ENCODE measurements at places on chromosomes 5 and 9.

DNA sequence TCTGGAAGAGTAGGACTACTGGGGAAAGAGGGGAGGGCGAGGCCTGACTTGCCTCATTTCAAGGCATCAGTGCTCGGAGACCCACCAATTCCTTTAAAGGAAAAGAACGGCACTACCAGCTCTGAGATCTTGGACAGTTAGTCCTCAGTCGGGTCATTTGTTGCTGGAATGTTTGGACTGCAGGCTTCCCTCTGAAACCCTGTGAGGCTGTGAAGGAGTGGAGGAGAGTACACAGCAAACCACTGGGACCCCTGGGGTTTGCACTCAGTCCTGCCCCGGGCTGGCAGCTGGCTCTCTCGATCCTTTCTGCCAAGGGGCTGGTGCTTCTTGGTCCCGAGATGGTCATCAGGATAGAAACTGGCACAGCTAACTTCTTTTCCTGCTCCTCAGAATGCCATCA, 194.5 kb downstream of the TRIO start:
- no peak for DNase-seq

DNA sequence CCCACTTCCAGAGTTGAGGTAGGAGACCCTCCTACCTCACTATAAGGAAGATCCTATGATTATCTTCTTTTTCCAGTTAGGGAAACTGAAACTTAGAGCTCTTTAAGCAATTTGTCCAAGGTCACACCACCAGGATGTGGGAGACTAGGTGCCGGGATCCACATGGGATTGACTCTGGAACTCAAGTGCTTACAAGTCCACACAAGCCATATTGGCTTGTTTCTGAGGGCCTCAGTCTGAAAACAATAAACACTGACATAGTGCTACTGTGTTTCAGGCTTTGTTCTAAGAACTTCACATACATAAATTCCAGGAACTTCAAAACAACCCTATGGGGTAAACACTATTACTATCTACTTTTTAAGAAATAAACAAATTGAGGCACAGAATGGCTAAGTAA, 481.3 kb downstream of the ZSWIM6 start:
- DNase-seq: no peak

GRCh38 chr9:128007566-128008138, 26.9 kb upstream of the EEIG1 start:
- no peak for DNase-seq

DNA sequence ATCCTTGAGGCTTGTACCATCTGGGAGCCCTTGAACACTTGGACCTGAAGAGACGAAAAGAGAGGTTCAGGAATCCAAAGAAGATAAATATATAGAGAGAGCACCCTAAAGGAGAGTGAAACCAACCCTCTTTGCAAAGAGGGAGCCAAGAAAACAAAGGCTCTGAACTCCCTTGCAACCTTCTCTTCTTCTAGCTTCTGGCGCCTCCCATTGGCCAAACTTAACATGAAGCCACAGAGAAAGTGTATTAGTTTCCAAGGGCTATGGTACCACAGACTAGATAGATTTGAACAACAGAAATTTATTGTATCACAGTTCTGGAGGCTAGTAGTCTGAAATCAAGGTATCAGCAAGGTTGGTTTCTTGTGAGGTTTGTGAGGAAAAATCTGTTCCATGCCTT, 175.1 kb downstream of the HCN1 start:
- DNase-seq: no peak

DNA sequence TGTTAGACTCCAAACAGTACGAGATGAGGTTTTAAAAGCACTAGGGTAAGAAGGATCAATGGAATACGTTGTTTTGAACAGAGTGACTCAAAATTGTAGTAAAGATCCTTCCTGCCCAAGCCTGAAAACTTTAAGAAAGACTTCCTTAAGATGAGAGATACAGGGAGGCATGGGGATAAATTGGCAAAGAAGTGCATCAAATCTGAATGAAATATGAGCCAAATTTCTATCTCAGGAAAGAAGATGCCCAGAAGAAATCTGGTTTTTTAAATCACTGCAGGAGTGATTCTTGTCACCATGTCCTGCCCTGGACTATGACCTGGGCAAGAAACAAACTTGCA, 14.9 kb downstream of the FCN2 start:
- DNase-seq: no peak

- no peak for DNase-seq
Observed at GRCh38 chr9:117772960-117773359, 68.8 kb downstream of the TLR4 start.

GRCh38 chr9:98997604-98998003, 53.9 kb downstream of the COL15A1 start:
- no peak for DNase-seq

- DNase-seq: no peak
Observed at GRCh38 chr9:110897943-110898342, 140.3 kb downstream of the LPAR1 start.

GRCh38 chr9:19232823-19233194, 2.3 kb downstream of the DENND4C start:
- DNase-seq: peak; percentile 8

- no peak for DNase-seq
Observed at GRCh38 chr5:120613729-120614128, 149.6 kb downstream of the PRR16 start.

DNA sequence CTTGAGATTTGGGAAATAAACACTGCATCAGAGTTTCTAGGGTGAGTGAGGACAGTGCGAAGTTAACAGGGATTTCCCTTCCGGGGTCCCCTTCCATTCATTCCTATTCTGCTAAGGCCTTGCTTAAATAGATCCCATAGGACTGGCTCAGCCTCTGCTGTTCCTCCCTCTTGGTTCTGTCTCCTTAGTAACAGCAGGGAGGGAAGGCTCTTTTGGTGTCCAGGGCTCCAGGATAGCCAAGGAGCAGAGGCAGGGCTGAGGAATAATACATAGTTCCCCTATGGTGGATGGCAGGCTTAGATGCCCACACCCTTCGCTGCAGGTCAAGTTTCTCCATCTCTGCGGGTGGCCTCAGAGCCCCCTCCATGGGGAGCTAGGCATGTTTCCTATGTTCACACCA, 591.7 kb downstream of the ACTL7B start:
- DNase-seq: no peak

DNA sequence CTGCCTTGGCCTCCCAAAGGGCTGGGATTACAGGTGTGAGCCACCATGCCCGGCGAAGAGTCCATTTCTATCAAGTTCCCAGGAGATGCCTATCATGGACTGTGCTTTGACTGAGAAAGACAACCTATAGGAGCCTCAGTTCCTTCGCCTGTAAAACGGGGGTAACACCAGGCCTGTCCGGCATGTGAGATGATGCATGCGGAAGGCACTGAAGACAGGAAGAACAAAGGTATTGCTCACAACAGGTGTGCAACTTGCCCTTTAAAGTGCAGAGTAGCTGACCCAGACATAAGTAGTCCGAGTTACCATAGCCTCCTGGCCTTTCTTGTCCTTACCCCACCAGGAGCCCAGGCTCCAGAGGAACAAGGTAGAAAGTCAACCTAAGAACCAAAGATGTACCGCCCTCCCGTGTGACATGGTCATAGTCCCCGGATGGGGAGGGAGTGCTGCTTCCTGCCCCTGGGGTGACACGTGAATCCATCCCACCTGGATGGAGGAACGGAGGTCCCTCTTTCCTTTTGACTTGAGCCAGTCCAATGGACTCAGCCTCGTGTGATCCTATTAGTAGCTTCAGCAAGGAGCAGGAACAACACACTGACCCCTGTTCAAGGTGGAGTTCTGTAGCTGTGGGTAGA, 60.3 kb downstream of the HSPA4 start:
- no peak for DNase-seq

- no peak for DNase-seq
Observed at GRCh38 chr5:15772131-15772530, 272.2 kb downstream of the FBXL7 start.

DNA sequence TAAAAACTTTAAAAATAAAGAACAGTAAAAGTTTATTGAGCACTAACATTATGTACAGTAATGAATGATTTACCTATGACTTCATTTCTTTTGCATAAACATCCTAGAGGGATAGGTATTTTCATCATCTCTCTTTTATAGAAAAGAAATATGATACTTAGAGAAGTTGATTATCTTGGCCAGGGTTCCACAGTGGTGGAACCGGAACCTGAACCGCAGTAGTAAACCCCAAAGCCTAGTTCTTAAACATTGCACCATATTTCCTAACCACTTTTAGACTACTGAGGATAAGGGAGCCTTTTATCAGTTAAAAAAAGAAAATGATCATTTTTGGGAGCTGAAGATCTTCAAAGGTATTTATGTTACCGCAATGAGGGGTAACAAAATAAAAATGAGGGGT, 205.7 kb upstream of the SGCD start:
- no peak for DNase-seq

DNA sequence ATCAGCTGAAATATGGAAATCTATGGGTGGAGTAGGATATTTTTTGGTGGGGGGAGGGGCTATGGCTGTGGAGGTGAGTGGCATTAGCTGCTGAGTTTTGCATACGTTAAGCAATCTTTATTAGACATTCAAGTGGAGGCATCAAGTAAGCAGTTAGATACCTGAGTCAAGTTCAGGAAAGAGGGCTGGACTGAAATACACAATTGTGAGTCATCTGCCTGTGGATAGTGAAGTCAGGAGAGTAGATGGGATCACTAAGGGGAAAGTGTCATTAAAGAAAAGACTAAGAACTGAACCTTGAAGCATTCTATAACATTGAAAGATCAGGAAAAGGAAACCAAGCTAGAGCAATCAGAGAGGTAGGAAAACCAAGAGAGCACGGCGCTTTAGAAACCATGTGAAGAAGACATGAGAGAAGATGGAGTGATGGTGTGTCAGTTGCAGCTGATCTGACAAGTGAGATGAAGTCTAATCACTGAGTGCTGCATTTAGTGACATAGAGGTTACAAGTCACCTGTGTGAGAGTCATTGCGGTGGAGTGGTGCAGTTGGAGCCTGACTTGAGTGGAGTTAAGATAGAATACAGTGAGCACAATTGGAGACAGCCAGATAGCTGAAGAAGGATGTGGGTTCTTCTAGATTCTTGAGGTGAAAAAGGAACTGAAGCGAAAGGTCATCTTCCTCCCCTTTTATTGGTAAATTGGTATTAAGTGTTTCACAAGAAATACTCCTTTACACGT, 88.7 kb downstream of the PIP5K1B start:
- DNase-seq: no peak

DNA sequence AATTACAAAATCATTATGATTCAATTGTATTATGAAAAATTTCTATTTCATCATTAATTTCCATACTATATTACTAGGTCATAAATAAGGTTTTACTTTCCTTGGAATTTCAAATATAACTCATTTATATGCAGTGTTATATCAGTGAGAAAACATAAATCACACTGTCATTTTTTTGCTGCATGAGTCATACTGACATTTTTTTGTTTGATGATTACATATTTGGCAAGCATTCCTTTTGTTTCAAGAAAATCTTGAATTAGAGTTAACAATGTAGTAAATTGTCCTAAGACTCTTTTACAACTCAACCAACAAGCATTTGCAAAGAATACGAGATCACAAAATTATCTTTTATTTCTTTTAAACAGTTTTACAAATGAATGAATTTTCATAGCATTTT, 298.4 kb upstream of the SEMA6A start:
- DNase-seq: no peak

- no peak for DNase-seq
Observed at GRCh38 chr9:42388846-42389245, 205.4 kb downstream of the SPATA31A6 start.

GRCh38 chr9:108776920-108777639, 78.7 kb downstream of the ACTL7B start:
- DNase-seq: no peak

- DNase-seq: no peak
Observed at GRCh38 chr5:1908931-1909330, 26.2 kb upstream of the IRX4 start.

GRCh38 chr9:131201856-131202255, 74.5 kb downstream of the FAM78A start:
- no peak for DNase-seq

DNA sequence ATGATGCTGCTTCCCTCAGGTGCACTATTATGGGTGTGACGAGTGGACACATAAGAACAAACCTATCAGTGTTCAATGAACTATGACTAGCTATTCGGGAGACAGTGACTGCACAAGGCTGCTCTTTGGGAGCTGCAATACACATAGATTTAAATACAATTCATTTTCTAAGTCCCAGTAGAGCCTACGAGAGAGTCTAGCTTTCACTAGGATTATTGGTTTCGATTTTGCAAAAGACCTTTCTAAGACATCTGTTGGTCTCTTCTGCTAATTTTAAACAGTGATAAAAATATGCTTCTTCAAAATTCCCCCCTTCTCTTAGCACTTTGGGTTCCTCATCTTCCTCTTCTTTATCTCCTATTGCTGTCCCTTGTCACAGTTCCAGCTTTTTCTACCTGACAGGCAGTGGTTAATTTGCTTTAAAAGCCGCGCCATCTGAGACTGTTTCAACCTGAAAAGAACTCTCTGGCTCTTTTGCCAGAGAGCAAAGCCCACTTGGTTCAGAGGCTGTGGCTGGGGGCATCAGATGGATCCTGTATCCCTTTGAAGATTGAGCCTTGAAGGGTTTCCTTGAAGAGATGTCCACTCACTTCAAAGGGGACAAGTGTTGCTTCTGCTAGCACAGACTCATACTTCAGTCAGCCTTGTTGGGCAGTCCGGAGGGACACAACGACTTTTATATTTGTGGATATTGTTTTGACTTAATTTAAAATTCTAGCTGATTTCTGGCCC, 241.5 kb downstream of the MAN2A1 start:
- no peak for DNase-seq

DNA sequence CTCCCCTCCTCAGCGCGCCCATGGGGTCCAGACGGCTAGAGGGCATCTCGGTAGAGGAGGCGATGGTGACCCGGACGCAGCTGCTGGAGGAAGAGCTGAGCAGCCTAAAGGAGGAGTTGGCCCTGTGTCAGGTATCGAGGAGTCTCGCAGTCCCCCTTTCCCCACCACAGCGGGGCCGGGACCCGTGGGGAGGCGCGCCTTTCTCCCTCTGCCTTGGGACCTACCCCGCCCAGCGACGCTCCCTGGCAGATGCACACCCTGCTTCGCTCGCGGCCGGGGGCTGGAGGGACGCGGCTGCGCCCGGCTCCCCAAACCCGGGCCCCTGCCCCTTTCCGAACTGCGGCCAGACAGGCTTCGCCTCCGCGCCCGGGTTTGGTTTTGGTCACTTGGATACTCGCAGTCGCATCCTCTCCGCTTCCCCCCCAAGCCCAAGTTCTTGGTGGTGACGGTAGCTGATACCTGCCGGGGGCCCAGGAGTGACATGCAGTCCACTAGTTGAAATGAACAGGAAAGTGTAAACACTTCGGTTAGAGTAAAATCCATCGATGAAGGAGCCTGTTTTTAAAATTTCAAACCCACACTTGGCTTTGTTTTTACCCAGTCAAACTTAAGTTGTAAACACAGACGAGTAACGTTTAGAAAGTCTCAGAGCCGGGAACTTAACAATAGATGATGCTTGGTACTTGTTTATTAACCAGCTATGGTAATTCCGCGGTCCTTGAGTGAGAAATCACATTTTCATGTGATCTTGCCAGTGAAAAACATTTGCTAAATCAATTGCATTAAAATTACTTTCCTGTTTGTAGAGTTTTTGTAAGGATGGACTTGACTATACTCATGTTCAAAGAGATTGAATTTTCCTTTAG, 688 bp downstream of the CNTLN start:
- peak; percentile 20 for DNase-seq

- DNase-seq: no peak
Observed at GRCh38 chr9:133505901-133506652, 18.7 kb downstream of the MYMK start.

All from HuH-7.5 (cell line).